ENCODE measurements at places on chromosomes 6 and 20.

GRCh38 chr6:18266523-18266912 is 2.2 kb upstream of the DEK start:
- DNase-seq: no peak

DNA sequence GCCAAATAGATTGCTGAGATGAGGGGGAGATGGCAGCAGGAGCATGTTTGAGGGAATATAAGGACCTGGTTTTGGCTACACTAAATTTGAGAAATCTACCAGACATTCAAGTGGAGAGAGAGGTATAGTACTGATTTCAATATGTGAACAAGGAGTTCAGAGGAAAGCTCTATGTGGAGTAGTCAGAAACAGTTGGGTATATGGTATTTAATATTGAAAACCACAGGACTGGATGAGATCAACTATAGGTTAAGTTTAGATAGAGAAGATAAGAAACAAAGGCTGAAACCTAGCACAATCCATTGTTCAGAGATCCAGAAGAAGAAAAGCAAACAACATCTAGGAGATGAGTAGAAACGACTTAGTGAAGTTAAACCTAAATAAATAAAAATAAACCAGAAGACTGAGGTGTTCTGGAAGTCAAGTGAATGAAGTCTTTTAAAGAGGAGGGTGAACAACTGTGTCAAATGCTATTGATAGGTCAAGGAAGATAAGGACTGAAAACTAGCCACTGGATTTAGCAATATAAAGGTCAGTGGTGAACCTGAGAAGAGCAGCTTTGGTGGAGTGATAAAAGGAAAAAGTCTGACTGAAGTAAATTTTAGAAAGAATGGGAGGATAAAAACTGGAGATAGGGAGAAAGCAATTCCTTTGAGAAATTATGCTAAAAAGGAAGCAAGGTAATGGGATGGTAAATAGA is 121.2 kb upstream of the RUNX2 start:
- DNase-seq: no peak

DNA sequence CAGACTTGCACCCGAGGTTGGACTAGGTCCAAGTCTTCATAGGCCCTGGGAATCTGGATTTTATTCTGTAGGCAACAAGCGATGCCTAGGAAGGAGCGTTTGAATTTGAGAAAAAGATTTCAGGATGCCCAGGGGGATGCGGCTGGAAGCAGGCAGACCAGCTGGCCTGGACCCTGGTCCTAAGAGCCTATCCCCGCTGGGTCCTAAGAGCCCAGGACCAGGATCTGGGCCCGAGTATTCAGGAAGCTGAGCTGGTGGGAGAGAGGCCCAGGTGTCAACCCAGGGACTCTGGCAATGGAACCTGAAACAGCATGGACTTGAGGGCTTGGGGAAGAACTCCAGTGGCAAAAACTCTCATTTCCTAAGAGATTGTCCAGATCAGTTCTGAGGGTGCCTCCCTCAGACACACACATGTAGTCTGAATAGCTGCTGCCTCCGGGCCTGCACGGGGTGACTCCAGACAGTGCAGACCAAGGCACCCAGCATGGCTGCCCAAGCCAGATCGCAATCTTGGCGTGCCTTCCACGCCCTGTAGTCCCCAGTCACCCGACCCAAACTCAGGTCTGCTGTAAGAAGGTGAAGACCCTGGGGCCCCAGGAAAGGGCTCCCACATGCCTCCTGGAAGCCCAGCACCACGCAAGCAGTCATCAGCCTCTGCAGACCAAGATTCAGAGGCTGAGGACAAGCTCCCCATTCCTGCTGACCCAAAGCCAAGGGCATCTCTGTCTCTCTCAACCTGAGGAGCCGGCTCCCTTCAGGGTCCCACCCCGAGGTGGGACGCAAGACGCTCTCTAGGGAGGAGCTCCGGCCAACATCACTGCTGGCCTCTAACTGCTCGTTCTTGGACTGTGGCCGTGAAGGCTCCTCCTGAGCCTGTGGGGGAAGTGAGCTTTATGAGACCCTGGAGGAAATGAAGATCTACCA is 34.4 kb downstream of the RRBP1 start:
- DNase-seq: no peak

- no peak for DNase-seq
Measured at GRCh38 chr20:44888226-44889103, 3.0 kb downstream of the YWHAB start.

GRCh38 chr6:110354153-110354552 is 4.0 kb downstream of the METTL24 start:
- DNase-seq: no peak

- peak; percentile 76 for DNase-seq
Measured at GRCh38 chr6:121849477-121849876, 414.0 kb downstream of the GJA1 start.

DNA sequence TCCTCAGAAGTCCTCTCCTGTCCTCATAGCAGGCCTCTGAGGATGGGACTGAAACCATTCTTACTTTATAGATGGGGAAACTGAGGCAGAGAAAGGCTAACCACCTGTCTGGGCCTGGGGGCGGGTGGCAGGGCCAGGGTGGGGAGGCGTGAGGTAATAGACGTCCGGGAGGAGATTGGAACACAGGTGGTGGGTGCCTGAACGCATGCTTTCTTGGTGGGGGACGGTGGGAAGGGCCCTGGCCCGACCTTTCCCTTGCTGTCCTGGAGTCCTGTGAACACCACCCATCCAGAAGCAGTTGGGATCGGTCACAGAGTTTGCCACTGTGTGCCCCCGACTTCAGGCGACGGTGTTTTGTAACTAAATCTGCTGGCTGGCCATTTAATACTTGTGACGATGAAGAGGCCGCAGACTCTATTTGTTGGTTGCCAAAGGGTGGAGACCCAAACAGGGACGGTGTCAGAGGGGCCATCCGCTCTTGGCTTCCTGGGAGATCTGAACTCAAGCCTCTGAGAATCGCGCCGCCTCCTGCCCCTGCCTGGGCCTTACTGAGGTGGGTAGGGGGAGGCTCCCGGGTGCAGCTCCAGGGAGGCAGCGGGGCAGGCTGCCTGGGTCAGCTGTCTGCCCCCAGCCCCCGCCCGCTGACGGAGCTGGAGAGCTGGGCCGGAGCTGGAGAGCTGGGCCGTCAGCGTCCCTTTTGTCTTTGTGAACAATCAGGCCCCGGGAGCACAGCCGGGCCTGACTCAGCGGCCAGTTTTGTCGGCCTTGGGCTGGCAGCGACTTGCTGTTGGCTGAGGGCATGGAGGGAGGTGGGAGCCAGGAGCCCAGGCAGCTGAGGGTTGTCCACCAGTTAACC is 4.1 kb downstream of the RBM38 start:
- DNase-seq: no peak

GRCh38 chr6:31378062-31378720 is 21.2 kb upstream of the HLA-B start:
- no peak for DNase-seq

DNA sequence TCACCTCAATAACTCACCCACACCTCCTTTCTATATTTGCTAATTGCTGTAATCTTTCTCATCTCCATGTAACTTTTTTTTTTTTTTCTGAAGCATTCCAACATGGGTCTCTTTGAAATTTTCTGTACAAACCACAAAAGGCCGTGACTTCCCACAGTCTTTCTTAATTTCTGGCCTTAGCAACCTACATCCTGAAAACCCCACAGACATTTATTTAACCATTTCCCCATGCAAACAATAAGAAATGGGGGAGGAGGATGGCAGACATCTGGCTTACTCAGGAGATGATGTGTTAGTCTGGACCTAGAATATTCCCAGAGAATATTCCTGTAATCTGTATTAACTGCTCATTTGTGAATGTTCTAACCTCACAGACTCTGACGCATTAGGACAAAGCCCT is 57.6 kb downstream of the MEP1A start:
- no peak for DNase-seq

GRCh38 chr6:136599329-136600011 is 49.2 kb upstream of the MAP7 start:
- DNase-seq: no peak

DNA sequence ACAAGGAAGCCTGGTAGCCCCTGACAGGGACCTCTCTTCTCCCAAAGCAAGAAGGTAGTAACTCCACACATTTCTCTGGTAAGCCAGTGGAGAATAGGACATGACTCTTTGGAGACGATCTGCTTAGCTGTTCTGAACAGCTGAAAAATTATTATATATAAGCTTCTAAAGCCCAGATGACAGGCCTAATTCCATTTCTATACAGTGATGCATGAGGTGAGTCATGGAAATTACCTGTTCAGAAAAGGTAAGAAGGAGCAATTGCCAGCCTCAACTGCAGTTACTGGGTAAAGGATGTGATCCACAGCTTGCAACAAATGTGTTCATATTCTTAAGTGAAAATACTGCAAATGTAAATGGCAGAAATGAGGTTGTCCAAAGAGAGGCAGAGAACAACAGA is 54.0 kb downstream of the PREP start:
- DNase-seq: no peak

GRCh38 chr6:16839631-16840179 is 78.4 kb upstream of the ATXN1 start:
- DNase-seq: no peak

DNA sequence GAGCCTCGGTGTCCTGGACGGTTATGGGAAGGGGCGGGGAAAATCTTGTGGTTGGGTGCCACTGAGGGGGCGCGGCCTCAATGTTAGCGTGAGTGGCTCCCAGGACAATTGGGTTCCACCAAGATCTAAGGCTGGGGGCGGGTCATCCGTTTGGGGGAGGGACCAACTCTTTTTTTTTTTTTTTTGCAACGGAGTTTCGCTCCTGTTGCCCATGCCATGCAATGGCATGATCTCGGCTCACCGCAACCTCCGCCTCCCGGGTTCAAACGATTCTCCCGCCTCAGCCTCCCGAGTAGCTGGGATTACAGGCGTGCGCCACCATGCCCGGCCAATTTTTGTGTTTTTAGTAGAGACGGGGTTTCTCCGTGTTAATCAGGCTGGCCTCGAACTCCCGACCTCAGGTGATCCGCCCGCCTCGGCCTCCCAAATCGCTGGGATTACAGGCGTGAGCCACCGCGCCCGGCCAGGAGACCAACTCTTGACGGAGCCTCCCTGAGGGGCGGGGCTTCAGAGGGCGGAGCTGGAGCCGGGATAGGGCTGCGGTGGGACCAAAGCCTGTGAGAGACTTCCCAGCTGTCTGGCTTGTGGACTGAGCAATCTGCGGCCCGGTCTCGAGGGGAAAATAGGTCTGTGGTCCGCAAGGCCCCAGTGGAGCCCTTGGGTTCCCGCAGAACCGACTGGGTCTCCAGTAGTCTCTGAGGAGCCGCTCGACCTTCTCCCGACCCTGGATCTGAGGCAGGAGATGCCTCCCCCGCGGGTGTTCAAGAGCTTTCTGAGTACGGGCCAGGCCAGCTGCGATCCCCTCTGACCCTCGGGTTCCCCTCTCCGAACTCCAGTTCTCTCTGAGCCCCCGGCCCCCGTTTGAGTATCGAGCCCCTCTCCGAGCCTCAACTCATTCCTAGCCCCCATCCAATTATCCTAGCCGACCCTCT is 1.1 kb downstream of the SPAG4 start:
- DNase-seq: peak; percentile 74

- no peak for DNase-seq
Measured at GRCh38 chr6:159473475-159474263, 219.4 kb downstream of the SOD2 start.

DNA sequence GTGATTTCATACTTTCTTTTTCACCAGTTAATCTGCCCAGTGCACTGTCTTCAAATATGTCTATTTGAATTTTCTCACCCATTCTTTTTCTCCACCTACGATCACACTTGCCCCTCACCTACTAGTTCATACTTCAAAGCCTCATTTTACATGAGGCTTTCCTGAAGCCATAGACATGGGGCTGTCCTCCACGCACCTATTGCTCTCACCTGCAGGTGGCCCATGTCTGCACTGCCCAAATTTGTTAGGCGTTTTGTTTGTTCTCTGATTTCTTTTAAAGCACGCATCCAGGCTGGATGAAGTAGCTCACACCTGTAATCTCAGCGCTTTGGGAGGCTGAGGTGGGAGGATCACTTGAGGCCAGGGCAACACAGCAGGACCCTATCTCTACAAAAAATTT is 106.8 kb upstream of the RIPOR2 start:
- DNase-seq: no peak

- no peak for DNase-seq
Measured at GRCh38 chr6:116304538-116305097, 24.9 kb upstream of the TSPYL1 start.

DNA sequence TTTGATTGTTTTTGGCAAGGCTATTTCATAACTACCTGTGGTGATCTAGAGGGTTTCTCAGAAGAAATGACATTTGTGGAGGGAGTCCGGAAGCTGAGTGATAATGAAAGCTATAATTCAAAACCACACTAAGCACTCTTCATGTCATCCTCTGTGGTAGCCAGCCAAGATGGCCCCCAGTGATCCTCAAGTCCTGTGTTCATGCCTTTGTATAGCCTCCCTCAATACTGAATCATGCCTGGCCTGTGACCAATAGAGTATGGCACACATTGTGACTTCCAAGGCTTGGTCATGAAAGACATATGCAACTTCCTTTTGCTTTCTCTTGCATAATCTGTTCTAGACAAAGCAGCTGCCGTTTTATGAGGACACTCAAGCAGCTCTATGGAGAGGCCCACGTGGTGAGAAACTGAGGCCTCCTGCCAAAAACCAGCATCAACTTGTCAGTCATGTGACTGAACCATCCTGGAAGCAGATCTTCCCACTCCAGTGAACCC is 12.8 kb upstream of the DNAAF9 start:
- DNase-seq: peak; percentile 38

DNA sequence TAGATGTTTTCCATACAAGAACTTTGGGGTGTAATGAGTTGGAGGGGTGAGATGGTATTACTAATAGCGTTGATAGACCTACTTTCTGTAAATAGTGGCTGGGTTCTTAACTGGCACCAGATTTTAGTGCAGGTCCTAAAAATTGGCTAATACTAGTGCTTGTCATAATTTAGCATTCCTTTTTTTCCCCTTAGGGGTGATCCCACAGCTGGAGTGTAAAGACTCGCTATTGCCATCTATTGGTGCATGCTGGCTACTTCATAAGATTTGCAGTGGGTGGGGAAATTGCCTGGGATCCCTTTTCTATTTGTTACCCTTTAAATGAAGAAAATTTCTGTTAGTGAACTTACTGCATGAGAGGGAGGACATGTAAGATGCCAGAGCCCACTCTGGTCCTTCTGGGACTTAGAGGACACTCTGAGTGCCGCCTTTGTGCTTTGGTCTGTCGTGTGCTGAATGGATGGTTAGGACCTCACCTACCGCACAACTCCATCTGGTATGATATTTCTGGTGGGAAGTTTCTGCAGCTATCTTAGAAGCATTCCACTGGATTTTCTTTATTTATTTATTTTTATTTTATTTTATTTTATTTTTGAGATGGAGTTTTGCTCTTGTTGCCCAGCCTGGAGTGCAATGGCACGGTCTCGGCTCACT is 195.5 kb downstream of the JARID2 start:
- peak; percentile 83 for DNase-seq

- DNase-seq: no peak
Measured at GRCh38 chr6:1622220-1622850, 12.6 kb downstream of the FOXC1 start.
